ENCODE measurements at places on chromosomes 7 and 10. TPM values are rescaled to one million over a fixed set of nuclear protein-coding genes. Genes with fewer than 3 reads are reported as not detected.

DNA sequence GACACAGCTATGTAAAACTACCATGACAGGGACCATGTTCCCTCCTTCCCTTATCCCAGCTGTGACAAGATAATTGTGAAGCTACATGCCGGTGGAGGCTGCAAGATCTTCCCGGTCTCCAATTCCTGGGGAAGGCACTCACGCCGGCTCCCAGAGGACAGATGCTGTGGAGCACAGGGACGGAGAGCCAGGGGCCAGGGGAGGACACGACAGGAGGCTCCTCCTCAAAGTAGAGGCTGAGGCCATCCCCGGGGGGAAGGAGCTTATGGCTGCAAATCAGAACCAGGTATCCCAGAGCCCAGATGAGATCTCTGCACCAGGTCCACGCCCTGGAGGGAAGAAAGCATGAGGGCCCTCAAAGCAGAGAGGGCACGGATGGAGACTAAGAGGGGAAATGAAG is 286.2 kb downstream of the TCERG1L start:
- no peak for DNase-seq

GRCh38 chr10:95756041-95756761 is at the start of gene ENTPD1:
ENTPD1 (plus strand) TSS chr10:95756163; CDS start chr10:95756240, 77 bp downstream.
- DNase-seq, result no peak

DNA sequence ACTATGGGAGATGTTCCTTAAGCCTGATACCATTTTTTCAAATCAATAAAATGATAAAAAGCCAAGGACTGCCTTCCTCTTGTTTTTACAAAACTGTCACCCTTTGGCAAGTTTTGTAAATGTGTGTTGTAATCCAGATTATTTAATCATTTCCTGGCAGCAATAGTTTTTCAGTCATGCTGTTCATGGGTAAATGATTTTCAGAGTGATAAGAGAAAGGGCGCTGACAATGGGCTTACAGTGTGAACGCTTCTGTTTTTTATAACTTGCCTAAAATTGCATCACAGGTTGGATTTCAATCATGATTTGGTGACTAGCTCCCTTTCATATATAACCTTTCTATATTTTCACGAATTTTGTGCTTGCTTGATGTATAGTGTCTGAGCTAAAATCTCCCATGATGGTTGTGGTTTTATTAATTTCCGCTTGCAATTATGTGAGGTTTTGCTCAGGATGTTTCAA is 19.0 kb upstream of the DMBT1 start:
- DNase-seq, result no peak

GRCh38 chr10:983971-984655 is 4.1 kb upstream of the GTPBP4 start:
- DNase-seq, result no peak

DNA sequence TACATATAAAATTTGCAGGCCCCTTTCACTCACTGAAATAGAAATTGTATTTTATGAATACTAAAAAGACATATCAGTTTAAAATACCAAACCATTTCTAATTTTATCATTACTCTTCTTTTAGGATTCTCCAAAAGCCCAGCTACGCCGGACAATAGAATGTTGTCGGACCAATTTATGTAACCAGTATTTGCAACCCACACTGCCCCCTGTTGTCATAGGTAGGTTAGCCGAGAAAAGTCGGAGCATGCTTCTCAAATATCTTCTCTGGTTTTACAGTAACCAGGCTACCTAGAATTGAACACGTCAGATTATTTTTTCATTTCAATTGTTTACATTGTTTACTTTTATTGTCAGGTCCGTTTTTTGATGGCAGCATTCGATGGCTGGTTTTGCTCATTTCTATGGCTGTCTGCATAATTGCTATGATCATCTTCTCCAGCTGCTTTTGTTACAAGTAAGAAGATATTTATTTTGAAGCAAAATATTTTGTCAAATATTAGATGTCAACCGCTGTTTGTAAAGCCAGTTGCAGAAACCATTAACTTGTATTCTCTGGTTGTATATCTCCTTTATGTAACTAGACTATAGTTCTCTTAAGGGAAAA is 57.6 kb downstream of the MMRN2 start:
- DNase-seq, result peak; percentile 67

DNA sequence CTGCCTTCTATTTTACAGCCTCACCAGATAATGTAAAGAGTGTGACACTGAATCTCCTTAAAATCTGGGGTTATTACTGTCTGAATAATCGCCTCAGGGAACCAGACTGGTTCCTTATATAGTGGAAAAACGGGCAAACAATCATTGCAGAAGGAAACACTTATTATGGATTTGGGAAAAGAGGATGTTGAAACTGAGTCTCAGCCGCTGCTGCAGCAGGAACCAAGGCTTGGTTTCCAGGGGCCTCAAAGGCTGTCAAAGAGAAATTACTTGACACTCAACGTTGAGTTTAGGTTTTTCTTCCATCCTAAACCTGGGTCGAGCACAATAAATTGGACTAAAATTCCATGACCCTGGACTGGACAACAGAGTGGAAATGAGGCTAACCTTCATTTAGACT is 103.8 kb upstream of the AHR start:
- DNase-seq, result no peak

DNA sequence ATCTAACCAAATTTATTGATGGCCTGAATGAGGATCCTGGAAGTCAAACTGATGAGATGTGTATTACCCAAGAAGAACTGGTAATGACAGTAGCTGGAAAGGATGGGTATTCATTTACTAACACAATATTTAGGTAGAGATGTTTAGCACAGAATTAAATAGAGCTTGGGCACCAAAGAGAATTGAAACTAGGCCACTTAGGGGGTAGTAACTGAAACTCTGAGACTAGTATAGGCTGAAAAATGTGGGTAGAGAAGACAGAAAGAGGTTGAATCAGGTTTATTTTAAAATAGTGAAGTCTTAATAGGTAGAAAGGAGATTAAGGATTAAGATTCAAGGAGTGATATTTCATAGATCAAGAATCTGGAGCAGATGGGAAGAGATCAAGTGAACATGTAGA is 155.8 kb downstream of the MLLT10 start:
- DNase-seq, result no peak

- DNase-seq, result no peak
Measured at GRCh38 chr7:831596-832166, 595 bp upstream of the SUN1 start.

- DNase-seq, result no peak
Measured at GRCh38 chr7:154693661-154694060, 309.3 kb downstream of the PAXIP1 start.

DNA sequence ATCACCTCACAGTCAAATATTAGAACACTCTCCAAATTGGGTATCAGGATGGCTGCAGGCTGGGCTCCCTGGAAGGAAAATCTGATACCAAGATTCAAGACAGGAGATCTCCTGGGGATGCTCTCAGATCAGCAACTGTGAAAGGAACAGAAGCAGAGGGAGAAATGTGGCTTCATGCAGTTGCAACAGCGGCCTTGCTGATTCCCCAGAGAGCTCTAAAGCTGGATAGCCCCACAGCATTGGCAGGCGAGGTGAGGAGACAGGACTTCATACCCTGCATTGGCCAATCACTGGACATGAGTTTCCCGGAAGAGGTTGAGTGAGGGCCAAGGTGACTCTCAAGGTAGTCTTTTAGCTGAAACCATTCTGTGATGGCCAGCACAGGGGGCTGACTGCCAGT is 190.6 kb downstream of the PTPN20 start:
- no peak for DNase-seq

DNA sequence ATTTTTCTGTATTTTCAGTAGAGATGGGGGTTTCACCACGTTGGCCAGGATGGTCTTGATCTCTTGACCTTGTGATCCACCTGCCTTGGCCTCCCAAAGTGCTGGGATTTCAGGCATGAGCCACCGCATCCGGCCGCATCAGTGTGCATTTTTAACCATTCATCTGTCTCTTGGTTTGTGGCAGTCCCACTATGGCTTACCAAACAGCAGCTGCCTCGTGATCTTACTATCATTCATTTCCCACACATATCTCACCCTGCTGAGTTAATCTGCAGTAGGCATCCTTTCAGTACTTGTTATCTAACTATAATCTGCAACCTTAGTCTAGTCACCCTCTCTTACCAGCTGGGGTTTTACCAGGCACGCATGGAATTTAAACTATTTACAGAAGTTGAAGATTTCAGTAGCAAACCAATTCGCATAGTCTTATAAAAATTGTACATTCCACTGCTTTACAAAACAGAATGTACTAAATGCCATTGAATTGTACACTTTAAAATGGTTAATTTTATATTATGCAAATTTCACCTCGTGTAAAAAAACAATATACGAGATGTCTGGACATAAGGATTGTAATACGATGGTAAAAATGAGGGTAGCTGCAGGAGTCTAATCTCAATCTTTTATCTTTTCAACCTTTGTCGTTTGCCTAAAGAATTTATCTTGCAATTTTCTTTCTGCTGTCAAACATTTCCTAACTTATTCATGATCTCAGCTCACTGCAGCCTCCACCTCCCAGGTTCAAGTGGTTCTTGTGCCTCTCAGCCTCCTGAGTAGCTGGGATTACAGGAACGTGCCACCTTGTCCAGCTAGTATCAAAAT is 4.6 kb upstream of the TBC1D12 start:
- DNase-seq, result no peak

DNA sequence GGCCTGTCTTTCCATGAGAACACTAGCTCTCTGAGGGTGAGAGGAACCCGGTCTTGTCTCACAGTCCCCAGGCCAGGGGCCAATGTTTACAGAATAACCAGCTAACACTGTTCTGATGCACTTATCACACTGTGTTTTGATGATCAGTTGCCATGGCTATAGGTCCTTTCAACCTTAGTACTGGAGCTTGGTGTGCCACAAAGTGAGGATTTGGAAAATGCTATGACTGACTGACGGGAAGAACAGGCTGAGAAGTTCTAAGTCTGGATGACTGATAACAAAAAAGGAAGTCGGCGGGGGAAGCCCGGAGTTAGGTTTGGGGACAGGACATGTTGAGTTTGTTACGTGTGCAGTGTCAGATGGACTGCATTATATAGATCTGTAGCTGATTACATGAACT is 141.8 kb downstream of the CTTNBP2 start:
- peak; percentile 6 for DNase-seq

DNA sequence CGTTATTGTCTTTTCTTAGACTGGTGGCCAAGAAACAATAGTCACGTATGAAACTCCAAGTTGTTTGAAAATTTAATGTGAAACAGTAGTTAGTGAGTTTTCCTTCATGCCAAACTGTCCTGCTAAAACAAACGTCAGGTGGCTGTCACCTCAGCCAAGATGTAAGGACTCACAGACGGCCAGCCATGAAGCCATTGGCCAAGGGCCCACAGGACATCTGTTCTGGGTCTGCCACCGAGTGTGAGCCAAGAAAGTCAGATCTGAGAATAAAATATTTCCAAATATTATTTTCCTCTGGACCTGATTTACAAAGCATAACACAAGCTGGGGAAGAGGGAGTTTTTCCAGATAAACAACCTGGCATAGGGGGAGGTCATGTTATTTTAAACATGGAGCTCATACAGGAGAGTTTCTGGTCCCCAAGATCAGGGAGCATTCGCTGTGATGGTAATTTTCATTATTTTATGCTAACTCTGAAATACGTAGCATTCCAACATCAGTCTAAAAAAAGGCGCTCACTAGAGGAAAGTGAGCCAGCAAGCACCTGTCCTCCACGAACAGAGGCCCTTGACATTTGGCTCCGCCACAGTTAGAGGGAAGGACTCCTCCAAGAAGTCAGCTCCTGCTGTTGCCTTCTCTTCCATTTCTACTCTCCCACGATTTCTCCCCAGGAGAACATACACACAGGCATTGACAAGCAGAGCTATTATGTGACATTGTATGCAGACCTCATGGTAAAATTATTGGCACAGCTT is 38.9 kb upstream of the LANCL2 start:
- no peak for DNase-seq

DNA sequence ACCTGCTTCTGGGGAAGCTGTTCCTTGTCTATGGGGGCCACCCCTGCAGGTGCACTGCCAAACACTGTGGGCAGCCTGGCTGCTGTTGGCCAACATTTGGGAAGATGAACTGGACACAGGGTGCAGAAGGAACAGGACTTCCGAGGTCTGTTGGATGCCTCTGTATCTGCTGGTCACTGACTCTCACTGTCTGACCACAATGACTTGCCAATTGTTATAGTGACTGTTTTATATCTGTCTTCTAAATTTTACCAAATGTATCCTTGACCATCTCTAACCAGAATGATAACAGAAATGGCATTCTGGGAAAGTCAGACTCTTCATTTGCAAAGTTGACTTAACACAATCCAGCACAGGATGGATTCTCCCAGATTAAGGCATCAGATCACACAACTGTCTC is 214.0 kb upstream of the PRSS58 start:
- DNase-seq, result no peak

- no peak for DNase-seq
Measured at GRCh38 chr7:28575241-28575643, 162.9 kb downstream of the CREB5 start.

GRCh38 chr10:72238392-72239175 is 22.5 kb upstream of the ASCC1 start:
- DNase-seq, result no peak

The FBXL13 gene
- 3.4 TPM for total RNA-seq

The PI4K2A gene
- 35.4 TPM for total RNA-seq

The EVX1 gene
- 0.51 TPM for total RNA-seq

The SPDYE18 gene
- total RNA-seq, result not detected

The ZWINT gene
- total RNA-seq, result 36.7 TPM

Measured in endothelial cell (in vitro differentiated cells).